Progenitor cell of endocrine pancreas (in vitro differentiated cells): ENCODE measurements at places on chromosomes 1 and 21. TPM values are rescaled to one million over a fixed set of nuclear protein-coding genes. Genes with fewer than 3 reads are reported as not detected.
A peak's percentile ranks its signal among the peaks of the same experiment; 100 is the strongest.

Gene ESRRG
- total RNA-seq: 8.3 and 9.6 TPM in 2 replicates

Gene GPR157
- 1.1 and 3.6 TPM in 2 replicates for total RNA-seq

DNA sequence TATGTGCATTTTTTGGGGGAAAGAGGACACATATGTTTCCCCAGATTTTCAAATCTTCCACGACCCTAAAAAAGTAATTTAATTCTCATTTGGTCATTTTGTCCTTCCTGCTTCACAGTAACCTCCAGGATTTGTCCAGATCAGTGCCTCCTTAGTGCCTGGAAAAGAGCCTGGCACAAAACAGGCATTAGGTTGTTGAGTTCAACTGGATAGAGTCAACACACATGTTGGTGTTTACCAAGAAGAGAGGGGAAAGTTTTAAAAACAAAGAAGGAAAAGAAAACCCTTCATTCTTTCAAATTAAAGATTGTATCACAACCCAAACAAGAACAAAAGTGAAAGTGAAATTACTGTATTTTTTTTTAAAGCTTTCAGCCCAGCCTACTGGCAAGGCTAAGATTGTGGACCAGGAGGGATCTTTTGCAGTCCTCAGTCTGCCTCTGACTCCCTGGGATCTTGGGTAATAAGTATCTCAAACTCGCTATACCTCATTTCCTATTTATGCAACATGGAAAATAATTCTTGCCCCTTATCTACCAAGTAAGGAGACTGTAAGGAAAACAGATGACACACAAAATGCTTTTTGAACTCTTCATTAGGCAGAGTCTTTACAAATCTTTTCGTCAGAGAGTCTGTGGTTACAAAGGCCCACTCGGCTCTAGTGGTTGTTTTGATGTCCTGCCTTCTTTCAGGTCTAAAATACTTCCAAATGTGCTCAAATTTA is 57.8 kb downstream of the ZNF281 start:
- no peak overlapping the region for H3K4me3 ChIP-seq
- no peak for DNase-seq
- no peak overlapping the region for H3K27ac ChIP-seq
- H3K27me3 ChIP-seq: no peaks in the 10 kb centered on the region
- no peaks in the 10 kb centered on the region for H3K4me1 ChIP-seq

- peak; percentile 89 for DNase-seq
- peak within 1 kb of the TSS; percentile 91 for H3K27ac ChIP-seq
- peaks cover 19% of the 10 kb centered on the region for H3K27me3 ChIP-seq
- H3K4me3 ChIP-seq: peak within 1 kb of the TSS; percentile 86
- no peaks in the 10 kb centered on the region for H3K36me3 ChIP-seq
- H3K4me1 ChIP-seq: peaks cover 22% of the 10 kb centered on the region
These were observed at the start of gene PTPRU for GRCh38 chr1:29235955-29236711. TSS of gene PTPRU (plus strand) at chr1:29236522. CDS start at chr1:29236645, 123 bp downstream.

DNA sequence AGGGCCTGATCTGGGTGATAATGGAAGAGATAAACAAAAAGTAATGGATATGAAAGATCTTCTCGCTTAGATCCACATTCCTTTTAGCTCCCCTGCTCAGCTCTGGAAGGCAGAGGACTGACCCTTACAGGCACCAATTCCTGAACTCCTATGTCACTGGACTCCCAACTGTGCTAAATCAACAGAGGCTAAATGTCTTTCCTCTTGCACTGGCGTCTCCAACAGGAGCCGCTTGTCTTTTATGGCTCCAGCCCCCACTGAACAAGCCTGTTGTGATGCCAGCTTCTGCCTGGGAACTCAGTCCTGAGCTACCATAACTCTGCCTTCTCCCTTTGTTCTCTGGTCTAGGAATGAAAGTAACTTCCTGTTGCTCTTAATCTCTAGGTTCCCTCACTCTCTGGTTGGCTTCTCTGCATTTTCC is 142.1 kb upstream of the COL11A1 start:
- peaks cover 4% of the 10 kb centered on the region for H3K4me1 ChIP-seq
- H3K36me3 ChIP-seq: no peaks in the 10 kb centered on the region
- H3K27ac ChIP-seq: no peak overlapping the region
- no peak for DNase-seq
- no peaks in the 10 kb centered on the region for H3K27me3 ChIP-seq
- no peak overlapping the region for H3K4me3 ChIP-seq

DNA sequence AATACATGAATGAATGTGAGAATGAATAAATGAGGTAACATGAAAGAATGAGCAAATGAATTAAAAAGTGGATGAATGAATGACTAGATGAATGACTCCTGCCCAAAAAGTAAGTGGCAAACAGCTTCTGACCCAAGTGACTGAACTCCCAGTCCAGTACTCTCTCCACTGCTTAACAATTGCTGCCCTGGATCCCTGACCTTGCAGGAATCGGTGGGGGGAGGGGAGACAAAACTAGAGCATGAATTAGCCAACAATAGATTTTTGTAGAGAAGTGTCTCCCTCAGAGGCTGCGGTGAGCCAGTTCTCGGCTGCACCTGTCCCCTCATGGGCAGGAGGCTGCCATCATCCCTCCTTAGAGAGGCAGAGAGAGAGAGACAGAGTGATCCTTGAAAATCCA is 5.9 kb upstream of the GRIK3 start:
- H3K27ac ChIP-seq: no peak overlapping the region
- no peak for DNase-seq
- peaks cover 1% of the 10 kb centered on the region for H3K4me1 ChIP-seq
- H3K27me3 ChIP-seq: peaks cover 93% of the 10 kb centered on the region

DNA sequence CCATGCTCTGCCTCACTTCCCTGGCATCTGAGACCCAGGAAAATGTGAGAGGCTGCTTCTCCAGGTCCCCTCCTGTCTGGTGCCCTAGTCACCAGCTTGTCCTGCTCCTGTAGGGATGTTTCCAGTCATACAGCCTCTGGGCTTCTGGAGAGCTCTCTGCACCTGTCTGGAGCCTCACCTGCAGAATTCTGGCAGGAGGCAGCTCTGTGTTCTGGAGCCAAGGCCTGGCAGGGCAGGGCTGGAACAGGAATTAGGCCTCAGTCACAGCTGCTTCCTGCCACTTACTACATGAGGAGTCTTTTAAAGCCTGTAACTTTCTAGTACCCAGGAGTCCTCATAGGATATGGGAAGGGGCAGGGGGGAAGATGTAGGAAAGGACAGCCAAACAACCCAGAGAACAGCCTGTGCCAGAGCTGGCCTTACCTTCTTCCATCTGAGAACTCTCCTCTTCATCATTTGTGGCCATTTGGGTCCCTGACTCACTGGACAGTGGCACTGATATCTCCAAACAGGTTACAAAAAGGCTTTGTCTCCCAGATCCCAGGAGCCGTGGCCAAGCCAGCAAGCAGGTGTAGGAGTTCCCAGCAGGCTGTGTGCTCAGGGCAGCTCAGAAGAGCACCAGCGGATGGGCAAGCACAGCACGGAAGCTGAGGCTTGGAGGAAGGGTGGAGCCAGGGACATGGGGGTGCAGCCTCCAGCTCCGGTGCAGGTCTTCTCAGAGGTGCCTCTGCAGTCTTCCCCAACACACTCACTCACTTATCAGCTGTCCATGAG is 31.4 kb upstream of the ARTN start:
- peaks cover 10% of the 10 kb centered on the region for H3K27me3 ChIP-seq
- H3K27ac ChIP-seq: peak overlapping the region; percentile 40
- H3K36me3 ChIP-seq: no peaks in the 10 kb centered on the region
- DNase-seq: no peak

DNA sequence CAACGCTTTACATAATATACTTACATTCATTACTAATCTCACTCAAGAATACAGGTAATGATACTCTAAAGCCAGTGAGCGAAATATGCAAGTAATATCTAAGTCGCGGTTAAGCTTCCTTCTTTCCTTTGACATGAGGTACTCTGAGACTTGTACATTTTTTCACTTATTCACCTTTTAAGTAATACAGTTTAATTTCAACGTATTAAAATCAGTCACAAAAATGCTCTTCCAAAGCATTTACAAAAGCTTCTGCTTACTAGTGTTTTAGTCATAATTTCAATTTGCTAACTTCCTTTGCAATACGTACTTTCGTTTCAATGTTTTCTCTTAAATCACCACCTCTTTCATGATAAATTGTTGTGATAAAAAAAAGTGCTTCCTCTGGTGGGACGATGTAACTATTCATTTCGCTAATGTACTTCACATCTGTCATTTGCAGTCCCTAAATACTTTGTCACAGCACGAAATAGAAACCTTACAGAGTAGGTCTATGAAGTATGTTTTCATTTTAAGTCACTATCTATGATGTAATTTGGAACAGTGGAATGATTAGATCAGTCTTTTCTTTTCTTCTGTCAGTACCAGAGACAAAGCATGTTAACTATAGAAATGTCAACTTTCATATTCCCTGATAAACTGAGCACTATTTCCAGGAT is 34.0 kb upstream of the ADGRL4 start:
- no peaks in the 10 kb centered on the region for H3K27me3 ChIP-seq
- peaks cover 4% of the 10 kb centered on the region for H3K4me1 ChIP-seq
- no peak overlapping the region for H3K4me3 ChIP-seq
- no peak overlapping the region for H3K27ac ChIP-seq
- DNase-seq: no peak

DNA sequence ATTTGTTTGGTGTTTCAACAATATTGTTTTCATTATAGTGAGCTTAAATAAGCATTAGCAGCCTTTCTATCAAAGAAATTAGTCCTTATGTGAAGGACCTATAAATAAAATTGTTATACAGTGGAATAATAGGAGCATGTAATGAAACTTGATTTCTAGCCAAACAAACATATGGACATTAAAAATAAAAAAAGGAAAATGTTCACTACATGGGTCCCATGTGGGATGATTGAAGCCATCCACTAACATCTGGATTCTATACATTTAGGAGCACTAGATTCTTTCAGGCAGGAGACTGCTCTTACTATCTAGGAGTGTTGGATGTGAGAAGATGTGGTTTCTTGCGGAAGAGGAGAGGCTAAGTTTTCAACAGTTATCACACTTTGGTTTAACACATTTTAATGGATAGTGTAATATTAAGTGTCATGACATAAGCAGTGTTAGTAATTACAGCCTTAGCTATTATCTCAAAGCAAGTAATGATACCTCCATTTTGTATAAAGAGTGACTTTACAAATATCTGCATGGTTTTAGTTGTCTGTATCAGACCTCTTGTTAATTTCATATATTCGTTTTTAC is 62.3 kb downstream of the LYPLAL1 start:
- H3K4me3 ChIP-seq: no peak overlapping the region
- peaks cover 7% of the 10 kb centered on the region for H3K4me1 ChIP-seq
- H3K27ac ChIP-seq: no peak overlapping the region
- no peak for DNase-seq

- no peaks in the 10 kb centered on the region for H3K27me3 ChIP-seq
- no peak overlapping the region for H3K27ac ChIP-seq
- H3K36me3 ChIP-seq: peaks cover 27% of the 10 kb centered on the region
These were observed 20.7 kb downstream of the MCM3AP start for GRCh38 chr21:46264690-46265144.

DNA sequence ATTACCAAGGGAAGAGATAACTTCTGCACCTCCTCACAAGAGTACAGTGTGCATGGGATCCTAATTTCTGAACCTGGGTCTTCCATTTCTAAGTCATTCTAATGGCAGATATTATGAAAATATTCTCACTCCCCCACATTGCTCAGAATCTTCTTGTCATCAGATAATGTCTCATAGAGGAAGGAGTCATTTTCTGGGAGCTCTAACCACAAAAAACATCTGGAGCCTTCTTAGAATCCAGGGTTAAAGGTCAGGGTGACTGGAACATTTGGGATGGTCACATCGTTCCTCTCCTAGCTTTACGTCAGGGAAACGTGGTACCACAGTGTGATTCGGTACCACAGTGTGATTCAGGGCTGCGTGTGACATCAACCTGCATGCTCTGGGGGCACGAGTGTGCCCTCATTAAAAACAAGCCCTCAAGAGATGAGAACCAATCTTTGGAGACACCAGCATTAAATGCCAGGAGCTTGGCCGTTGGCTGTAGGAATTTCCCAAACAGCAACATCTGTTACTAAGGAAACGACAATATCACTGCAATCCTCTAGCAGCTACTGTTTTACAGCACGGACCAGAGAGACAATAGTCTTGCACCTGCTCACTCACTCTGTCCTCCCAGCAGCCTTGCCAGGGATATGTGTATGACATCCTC is 179.1 kb downstream of the PSMG1 start:
- H3K27ac ChIP-seq: no peak overlapping the region
- no peak for DNase-seq

DNA sequence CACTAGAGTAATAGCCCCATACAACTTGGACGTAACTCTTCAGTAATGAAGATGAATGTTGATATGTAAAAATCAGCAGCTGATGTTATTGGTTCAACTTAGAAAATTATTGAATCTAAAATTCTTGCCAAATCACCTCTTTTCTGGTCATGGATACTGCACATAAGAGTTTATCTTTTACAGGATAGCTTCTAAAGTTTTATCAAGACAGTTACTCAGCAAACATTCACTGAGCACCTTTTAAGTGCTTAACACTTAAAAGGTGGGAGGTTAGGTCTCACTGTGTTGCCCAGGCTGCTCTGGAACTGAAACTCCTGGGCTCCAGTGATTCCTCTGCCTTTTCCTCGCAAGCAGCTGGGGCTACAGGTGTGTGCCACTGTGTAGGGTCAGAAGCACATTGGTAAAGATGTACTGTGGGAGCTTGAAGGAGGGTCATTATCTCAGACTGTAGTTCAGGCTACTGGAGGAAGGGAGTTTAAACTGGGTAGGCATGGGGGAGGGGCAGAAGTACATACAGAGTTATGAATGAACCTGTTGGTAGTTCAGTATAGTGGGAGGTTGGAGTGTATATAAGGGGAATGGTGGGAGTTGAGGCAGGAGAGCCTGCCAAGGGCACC is 2.0 kb downstream of the MPZL1 start:
- peak overlapping the region; percentile 91 for H3K4me3 ChIP-seq
- peak overlapping the region; percentile 15 for H3K27ac ChIP-seq
- H3K36me3 ChIP-seq: peaks cover 9% of the 10 kb centered on the region
- DNase-seq: no peak

- peaks cover 41% of the 10 kb centered on the region for H3K4me1 ChIP-seq
- peak overlapping the region; percentile 74 for H3K27ac ChIP-seq
- H3K4me3 ChIP-seq: no peak overlapping the region
- H3K36me3 ChIP-seq: peaks cover 2% of the 10 kb centered on the region
These were observed 51.9 kb downstream of the NR5A2 start for GRCh38 chr1:200079232-200079940.

DNA sequence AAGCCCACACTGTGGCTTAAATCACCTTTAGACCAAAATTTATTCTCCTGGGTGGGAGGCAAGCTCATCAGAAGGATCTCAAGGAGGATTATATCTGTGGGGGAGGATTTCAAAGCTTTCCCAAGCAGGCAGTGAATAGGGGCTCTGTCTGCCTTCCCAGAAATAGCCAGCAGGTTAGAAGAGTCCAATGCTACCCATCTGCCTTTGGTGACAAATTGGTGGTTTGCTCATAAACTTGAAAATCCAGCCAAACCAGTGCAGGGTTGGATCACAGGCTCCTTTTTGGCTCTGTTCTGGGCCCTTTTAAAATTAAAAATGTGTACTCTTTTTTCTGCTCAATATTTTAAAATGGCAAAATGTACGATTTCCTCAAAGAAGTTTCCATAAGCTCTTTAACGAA is 118.9 kb upstream of the ZC3H11B start:
- H3K27me3 ChIP-seq: no peaks in the 10 kb centered on the region
- no peak overlapping the region for H3K4me3 ChIP-seq
- H3K4me1 ChIP-seq: peaks cover 2% of the 10 kb centered on the region
- H3K36me3 ChIP-seq: peaks cover 5% of the 10 kb centered on the region
